Uterus (tissue), 4 donors: ENCODE measurements at places on chromosomes 4 and X. TPM values are rescaled to one million over a fixed set of nuclear protein-coding genes. Genes with fewer than 3 reads are reported as not detected.

The GPR34 gene
- total RNA-seq, result 5.4 TPM

DNA sequence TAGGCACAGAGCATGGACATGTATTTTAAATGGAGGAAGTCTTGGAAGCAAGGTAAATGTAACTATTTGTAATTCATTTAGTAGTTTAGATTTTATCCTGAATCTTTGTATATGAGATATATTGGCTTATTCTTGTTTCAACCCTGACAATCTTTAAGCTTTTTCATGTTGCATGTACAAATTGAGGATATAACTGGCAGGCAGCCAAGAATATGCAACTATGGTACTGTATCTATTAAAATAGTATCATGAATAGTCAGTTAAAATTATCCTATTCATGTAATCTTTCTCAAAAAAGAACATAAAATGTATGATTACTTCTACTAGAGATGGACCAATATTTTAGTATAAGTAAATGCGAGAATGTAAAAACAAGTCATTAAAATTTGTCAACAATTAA, 1141.5 kb downstream of the PCDH18 start:
- no peaks in the 10 kb centered on the region for H3K4me1 ChIP-seq
- no peak for DNase-seq
- H3K4me3 ChIP-seq, result no peak overlapping the region
- H3K27ac ChIP-seq, result no peak overlapping the region
- H3K36me3 ChIP-seq, result no peaks in the 10 kb centered on the region
- H3K27me3 ChIP-seq, result no peaks in the 10 kb centered on the region

DNA sequence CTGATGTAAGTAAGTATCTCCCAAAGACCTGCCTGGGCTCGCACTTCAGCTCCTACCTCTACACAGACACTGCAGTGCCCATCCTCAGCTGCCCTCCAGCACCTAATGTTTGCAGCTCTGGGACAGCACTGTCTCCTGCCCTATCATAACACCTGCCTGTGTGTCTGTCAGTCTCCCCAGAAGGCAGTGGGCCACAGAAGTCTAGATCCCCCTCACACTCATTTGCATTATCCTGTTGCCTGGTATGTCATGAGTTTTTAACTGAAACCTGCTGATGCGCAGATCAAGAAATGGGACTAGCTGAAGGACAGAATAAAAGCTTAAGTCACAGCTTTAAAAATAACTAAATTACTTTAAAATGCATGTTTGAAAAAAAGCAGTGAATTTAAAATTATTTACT, 43.0 kb downstream of the LRP2BP start:
- H3K27ac ChIP-seq, result no peak overlapping the region
- no peak overlapping the region for H3K4me3 ChIP-seq
- no peaks in the 10 kb centered on the region for H3K27me3 ChIP-seq
- no peaks in the 10 kb centered on the region for H3K36me3 ChIP-seq
- H3K4me1 ChIP-seq, result no peaks in the 10 kb centered on the region

The GAGE12J gene
- total RNA-seq, result not detected

The FRMPD4 gene
- total RNA-seq, result 0.06 TPM

DNA sequence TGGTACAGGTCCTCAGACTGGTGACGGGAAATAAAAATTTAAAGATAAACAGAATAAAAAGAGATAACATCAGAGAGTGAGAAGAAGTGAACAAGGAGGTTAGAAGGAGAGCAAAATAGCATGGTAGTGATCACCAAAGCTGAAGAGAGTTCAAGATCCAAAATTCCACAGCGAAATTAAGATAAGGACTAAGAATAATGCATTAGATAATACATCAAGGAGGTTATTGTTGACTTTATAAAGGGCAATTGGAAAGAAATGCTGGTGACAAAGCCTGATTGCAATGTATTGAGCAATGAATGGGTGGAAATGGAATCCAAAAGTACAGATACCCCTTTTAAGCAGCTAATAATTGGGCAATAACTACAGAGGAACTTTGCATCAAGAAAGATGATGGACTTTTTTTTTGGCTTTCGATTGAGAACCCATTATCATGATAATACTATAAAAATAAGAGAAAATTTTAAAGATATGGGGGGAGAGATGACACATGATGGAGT, 101.6 kb upstream of the MAP9 start:
- H3K27ac ChIP-seq, result no peak overlapping the region
- H3K4me1 ChIP-seq, result no peaks in the 10 kb centered on the region
- H3K36me3 ChIP-seq, result no peaks in the 10 kb centered on the region
- H3K4me3 ChIP-seq, result no peak overlapping the region

GRCh38 chr4:20096911-20097310, 154.8 kb upstream of the SLIT2 start:
- no peaks in the 10 kb centered on the region for H3K4me1 ChIP-seq
- no peak for DNase-seq
- H3K27me3 ChIP-seq, result no peaks in the 10 kb centered on the region
- H3K36me3 ChIP-seq, result no peaks in the 10 kb centered on the region
- H3K27ac ChIP-seq, result no peak overlapping the region

- no peak for DNase-seq
- no peaks in the 10 kb centered on the region for H3K27me3 ChIP-seq
- no peaks in the 10 kb centered on the region for H3K4me1 ChIP-seq
- no peak overlapping the region for H3K27ac ChIP-seq
- H3K36me3 ChIP-seq, result no peaks in the 10 kb centered on the region
These were observed 65.3 kb upstream of the NDUFC1 start for GRCh38 chr4:139367421-139368090.

DNA sequence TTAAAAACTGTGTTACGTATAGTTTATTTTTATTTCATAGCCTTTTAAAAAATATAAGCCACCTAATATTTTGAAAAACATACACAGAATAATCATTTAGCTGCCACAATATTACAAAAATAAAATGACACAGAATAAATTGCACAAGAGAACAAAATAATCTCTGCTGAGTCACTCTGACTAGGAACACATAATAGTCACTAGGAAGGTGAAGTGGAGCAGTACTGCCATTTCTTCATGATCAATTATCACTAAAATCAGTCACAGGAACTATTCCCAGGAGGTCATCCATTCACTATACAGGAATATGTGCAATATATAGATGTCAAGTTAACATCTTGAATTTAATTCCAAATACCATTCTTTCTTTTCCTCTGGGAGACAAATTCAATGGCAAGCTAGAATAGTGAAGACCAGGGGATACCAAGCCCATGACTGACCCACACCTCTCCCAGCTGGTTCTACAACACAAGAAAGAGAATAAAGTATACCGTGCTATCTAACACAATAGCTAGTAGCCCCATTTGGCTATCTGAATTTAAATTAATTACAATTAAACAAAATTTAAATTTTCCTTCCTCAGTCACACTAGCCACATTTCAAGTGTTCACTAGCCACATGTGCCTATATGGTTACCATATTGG, 5.9 kb downstream of the SMIM43 start:
- no peaks in the 10 kb centered on the region for H3K36me3 ChIP-seq
- H3K27me3 ChIP-seq, result no peaks in the 10 kb centered on the region
- no peak for DNase-seq
- no peak overlapping the region for H3K4me3 ChIP-seq

DNA sequence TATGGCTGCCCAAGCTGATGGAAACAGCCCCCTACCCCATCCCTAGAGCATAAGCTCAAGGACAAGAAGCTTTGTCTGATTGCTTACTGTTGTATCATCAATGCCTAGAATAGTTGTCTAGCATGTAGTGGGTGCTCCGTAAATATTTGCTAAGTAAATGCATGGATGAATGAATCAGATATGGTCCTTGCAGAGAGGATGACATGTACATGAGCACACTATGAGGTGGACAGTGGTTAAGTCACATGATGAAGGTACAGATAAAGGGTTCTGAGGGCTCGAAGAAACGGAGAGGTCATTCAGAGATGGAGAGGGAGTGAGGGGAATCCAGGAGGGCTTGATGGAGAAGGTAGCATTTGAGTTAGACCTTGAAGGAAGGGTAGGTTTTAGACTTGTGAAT, 214.2 kb downstream of the RBMX2 start:
- no peaks in the 10 kb centered on the region for H3K4me1 ChIP-seq
- H3K36me3 ChIP-seq, result no peaks in the 10 kb centered on the region
- no peaks in the 10 kb centered on the region for H3K27me3 ChIP-seq
- DNase-seq, result no peak

- no peak overlapping the region for H3K27ac ChIP-seq
- no peak for DNase-seq
- H3K4me3 ChIP-seq, result no peak overlapping the region
- no peaks in the 10 kb centered on the region for H3K27me3 ChIP-seq
- no peaks in the 10 kb centered on the region for H3K4me1 ChIP-seq
These were observed 8.8 kb downstream of the PPP2R2C start for GRCh38 chr4:6463311-6464289.

The GRIA3 gene
- total RNA-seq, result 12.4 TPM

The NALF2 gene
- 0.58 TPM for total RNA-seq

DNA sequence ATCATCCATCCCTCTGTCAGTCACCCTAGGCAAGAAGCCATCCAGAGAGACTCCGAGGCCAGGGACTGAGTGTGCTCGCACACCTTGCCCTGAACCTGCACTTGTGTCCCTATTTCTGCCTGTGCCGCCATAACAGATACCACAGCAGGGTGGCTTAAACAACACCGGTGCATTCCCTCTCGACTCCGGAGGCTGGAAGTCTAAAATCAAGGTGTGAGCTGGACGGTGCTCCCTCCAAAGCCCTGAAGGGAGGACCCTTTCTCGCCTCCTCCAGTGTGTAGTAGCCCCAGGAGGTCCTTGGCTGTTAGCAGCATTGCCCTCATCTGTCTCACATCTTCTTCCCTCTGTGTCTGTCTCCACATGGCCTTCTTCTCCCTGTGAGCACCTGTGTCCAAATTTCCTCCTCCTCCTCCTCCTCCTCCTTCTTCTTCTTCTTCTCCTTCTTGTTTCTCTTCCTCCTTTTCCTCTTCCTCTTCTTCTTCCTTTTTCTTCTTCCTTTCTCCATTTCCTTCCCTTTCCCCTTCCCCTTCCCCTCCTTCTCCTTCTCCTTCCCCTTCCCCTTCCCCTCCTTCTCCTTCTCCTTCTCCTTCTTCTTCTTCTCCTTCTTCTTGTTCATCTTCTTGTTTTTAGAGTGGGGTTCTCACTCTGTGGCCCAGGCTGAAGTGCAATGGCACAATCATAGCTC, 98.1 kb upstream of the ENPP6 start:
- H3K27me3 ChIP-seq, result no peaks in the 10 kb centered on the region
- no peak overlapping the region for H3K27ac ChIP-seq
- H3K4me1 ChIP-seq, result no peaks in the 10 kb centered on the region
- no peak overlapping the region for H3K4me3 ChIP-seq
- no peak for DNase-seq

GRCh38 chr4:40367451-40367850, 32.3 kb downstream of the CHRNA9 start:
- H3K36me3 ChIP-seq, result no peaks in the 10 kb centered on the region
- no peak overlapping the region for H3K27ac ChIP-seq
- no peaks in the 10 kb centered on the region for H3K4me1 ChIP-seq
- H3K27me3 ChIP-seq, result no peaks in the 10 kb centered on the region
- DNase-seq, result no peak

The GPRASP1 gene
- 18.8 TPM for total RNA-seq

The CPZ gene
- 8.9 TPM for total RNA-seq

- H3K36me3 ChIP-seq, result no peaks in the 10 kb centered on the region
- no peak overlapping the region for H3K4me3 ChIP-seq
- H3K4me1 ChIP-seq, result no peaks in the 10 kb centered on the region
- H3K27ac ChIP-seq, result no peak overlapping the region
- no peak for DNase-seq
- no peaks in the 10 kb centered on the region for H3K27me3 ChIP-seq
These were observed 372.6 kb upstream of the TECRL start for GRCh38 chr4:64781737-64782326.

DNA sequence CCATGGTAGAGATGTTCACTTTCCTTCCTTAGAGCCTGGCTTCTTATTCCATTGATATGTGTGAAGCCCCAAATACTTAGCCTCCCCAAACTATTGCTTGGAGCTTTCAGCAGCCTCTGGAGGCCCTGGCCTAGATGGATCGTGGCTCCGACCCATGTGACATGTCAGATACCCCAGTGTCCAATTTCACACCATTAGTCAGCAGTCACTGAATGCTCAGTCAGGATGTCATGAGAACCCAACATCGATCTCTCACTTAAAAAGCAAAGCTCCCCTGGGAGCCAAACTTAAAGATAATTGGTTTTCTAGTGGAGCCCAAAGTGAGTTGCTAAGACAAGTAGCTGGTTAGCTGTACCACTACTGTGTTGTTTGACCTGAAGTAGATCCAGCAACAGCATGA, 41.6 kb upstream of the IGSF1 start:
- H3K36me3 ChIP-seq, result no peaks in the 10 kb centered on the region
- H3K27ac ChIP-seq, result no peak overlapping the region
- H3K27me3 ChIP-seq, result no peaks in the 10 kb centered on the region

GRCh38 chr4:72843466-72843865, 226.1 kb downstream of the COX18 start:
- DNase-seq, result no peak
- no peaks in the 10 kb centered on the region for H3K36me3 ChIP-seq
- no peak overlapping the region for H3K4me3 ChIP-seq

The PTCHD1 gene
- 3.0 TPM for total RNA-seq

DNA sequence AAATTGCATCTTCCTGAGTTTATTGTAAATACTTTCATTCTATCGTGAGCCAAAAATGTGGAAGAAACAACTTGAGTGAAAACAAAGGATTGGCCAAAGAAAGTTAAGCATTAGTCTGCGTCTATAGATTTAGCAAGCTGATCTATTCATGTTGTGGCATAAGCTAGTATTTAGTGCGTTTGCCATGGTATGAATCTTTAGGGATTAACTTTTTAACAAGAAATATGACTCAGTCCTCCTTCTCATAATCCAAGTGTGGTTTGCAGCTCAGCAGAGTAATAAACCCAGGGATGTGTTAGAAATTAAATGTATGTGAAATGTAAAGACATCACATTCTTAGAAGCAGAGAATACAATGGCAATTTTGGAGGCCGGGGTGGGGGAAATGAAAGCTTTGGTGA, 1110.9 kb downstream of the NLGN4X start:
- no peak for DNase-seq
- no peaks in the 10 kb centered on the region for H3K4me1 ChIP-seq
- H3K36me3 ChIP-seq, result no peaks in the 10 kb centered on the region

DNA sequence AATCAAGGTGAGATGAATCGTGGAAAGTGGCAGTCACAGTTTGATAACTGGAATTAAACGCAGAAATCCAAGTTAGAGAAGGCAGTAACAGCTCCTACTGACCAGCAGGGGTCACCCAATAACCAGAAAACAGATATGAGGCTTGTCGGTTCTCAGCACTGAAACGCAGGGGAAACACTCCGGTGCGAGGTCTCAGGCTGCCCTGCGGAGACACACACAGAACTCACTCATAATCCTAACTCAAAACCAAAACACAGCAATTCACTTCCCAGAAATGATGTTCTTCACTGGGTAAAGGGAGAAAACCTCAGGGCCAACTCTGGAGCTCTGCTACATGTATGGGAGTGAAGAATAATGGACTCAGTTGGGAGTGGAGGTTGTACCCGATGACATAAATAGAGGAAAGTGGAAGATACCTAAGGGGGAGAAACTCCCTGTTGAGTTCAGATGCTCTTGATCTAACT, 384.4 kb downstream of the RAPGEF2 start:
- H3K4me1 ChIP-seq, result no peaks in the 10 kb centered on the region
- DNase-seq, result no peak
- H3K4me3 ChIP-seq, result no peak overlapping the region
- H3K27ac ChIP-seq, result no peak overlapping the region

- no peak overlapping the region for H3K4me3 ChIP-seq
- no peaks in the 10 kb centered on the region for H3K36me3 ChIP-seq
- H3K27me3 ChIP-seq, result no peaks in the 10 kb centered on the region
These were observed 14.7 kb downstream of the DCK start for GRCh38 chr4:71008196-71008595.

The BEX1 gene
- 8.9 TPM for total RNA-seq

The SSX4B gene
- not detected for total RNA-seq
